ENCODE measurements at places on chromosomes 7 and 10.
A peak's percentile ranks its signal among the peaks of the same experiment; 100 is the strongest.

DNA sequence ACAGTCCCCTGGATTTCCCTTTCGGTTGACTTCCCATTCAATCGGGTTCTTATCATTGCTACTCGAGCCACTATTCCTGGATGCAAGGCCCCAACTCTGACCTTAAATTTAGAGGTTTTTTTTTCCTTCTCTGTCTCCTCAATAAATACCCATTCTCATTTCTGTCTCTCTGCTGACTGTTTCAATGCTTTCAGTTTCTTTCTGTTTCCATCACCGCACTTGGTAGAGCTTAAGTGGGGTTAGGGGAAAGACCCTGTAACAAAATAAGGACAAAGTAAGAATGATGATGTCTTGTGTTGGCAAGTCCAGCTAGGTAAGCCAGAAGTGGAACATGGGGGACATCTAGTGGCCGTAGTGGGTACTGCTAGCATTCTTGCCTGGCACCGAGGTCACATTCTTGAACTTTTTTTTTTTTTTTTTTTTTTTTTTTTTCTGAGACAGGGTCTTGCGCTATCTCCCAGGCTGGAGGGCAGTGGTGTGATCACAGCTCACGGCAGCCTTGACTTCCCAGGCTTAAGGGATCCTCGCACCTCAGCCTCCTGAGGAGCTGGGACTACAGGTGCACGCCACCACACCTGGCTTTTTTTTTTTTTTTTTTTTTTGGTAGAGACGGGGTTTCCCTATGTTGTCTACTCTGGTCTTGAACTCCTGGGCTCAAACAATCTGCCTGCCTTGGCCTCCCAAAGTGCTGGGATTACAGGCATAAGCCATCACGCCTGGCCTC is 40.3 kb downstream of the ZC3HC1 start:
- DNase-seq: peak; percentile 83

DNA sequence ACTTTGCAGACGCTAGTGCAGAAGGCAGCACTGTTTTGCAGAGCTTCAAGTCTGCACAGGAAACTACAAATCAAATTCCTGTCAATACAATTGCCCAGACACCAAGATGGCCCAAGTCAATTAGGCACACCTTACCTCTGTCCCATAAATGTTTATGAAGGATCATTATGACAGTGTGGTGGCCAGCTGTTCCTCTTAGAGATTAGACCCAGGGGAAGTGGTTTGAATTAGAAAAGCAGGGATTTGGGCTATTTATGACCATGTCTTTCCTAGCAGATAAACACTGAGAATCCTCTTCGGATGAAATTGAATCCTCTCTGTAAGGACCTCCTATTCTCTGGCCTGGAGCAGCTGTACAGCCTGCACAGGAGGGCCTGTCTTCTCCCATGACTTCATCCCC is 9.9 kb upstream of the NEUROG3 start:
- DNase-seq: no peak

- no peak for DNase-seq
These were observed 23.8 kb downstream of the C10orf105 start for GRCh38 chr10:71695502-71696476.

DNA sequence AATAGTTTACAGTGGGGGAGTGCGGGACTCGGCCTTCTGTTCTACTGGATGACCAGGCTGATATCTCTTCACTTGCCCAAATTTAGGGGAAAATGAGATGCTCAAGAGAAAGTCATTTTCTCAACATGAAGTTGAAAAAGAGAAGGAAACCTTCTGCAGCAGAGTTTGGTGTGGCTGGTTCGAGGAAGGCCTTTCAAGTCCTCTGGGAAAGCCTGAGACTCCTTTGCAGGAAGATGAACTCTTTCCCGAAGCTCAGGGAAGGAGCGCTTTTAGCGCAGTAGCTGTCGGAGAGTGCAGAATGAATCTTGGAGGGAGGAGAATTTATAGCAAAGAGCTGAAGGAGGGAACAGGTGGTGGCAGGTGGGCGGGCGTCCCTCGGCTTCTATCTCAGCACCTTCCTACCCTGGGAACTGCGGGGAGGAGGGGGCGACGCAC is at the start of gene ATOH7:
Gene ATOH7 (minus strand): TSS at position 297 of the 435 bp plus-strand sequence. CDS start 436 bp downstream, outside the sequence.
- no peak for DNase-seq

- DNase-seq: no peak
These were observed 54.4 kb downstream of the SH3PXD2A start for GRCh38 chr10:103800789-103801540.

DNA sequence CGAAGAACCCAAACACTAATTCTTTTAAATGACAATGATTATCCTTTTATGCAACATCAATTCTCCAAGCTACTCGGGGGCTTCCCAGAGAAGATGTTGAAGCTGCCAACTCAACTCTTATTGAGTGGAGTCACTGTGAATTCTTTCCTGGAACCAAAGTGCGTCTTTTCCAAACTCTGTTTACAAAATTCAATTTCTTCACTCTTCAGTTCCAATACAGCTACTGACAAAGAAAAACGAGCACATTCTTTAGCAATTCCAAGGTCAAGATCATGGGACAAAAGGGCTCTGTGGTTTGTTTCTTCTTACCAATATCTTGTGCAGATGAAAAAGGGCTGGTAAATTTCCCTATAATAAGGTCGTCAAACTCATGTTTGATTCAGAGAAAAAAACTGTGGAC is 74.2 kb downstream of the FAS start:
- no peak for DNase-seq

GRCh38 chr10:92238054-92238585 is 52.8 kb downstream of the CPEB3 start:
- no peak for DNase-seq

- DNase-seq: no peak
These were observed 11.1 kb downstream of the HOXA4 start for GRCh38 chr7:27119412-27119911.

DNA sequence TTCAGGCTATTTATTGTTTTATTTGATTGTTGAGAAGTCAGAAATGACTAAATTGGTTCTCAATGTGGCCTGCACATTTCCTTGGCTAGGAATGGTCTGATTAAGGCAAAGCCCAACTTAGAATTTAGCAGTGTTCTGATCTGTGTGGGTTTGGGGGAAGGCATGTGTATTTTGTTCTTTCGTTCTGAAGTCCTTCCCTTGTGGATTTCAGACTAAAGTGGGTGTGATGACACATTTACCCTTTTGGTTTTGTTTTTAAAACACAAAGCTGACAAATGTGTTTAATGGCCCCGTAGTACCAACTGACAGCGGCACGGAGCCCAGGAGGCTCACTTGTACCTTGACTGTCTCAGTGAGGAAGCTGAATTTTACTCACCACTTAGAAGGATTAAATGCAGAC is 452.3 kb upstream of the GALNT17 start:
- no peak for DNase-seq

GRCh38 chr10:8674230-8674629 is 619.7 kb downstream of the GATA3 start:
- DNase-seq: no peak

- no peak for DNase-seq
These were observed 73.3 kb upstream of the FRMD4A start for GRCh38 chr10:14403881-14404623.

DNA sequence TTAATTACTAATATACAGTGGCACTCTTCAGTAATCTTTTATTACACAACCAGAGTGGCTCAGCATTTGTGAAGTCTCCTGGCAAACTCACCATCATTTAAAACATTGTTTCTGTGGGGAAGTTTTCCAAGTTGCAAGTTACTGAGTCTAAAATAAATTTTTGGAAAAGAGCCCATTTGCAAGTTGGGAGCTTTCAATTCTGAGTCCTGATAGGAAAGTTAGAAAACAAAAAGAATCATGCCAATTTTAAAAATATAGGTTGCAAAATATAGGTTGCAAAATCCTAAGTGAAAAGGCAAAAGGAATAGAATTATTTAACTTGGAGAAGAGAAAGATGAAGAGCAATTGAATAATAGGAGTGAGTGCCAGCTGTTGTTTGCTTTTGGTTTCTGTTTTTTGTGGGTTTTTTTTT is 378.8 kb upstream of the C7orf33 start:
- DNase-seq: no peak

DNA sequence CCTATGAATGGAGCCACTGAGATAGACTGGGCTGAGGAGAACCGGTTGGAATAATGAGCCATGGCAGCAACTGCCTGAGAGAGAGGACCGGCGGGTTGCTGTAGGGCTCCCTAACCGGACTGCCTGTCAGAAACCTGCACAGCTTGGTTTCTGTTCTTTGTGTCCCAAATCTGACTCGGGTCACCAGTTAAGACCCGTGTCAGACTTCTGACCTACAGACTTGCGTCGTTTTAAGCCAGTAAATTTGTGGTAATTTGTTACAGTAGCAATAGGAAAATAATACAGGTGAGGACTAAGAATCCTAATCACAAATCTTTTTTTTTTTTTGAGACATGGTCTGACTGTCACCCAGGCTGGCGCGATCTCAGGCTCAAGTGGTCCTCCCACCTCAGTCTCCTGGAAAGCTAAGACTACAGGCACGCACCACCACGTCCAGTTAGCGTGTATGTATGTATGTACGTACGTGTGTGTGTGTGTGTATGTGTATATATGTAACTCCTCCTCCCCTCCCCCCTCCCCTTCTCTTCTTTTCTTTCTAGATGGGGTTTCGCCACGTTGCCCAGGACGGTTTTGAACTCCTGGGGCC is 672 bp upstream of the DDX56 start:
- no peak for DNase-seq

GRCh38 chr10:93074147-93074596 is 479 bp downstream of the CYP26A1 start:
- DNase-seq: peak; percentile 50

DNA sequence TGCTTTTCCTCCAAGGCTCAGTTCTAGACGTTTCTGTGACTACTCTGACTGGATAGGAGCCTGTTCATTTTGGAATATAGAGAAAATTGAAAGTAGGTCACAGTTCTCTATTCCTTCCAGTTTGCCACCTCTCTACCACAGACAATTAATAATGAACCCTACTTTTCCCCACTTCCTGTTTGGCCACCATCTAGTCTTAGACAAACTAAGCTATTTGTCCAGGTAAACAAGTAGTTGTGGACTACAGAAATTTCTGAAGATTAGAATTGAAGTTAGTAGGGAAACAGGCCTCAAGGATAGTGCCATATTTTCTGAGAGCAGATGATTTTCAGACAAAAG is 87.0 kb downstream of the AUTS2 start:
- DNase-seq: no peak

GRCh38 chr10:10831085-10831484 is 186.6 kb upstream of the CELF2 start:
- no peak for DNase-seq

GRCh38 chr10:13740461-13740860 is 153.7 kb downstream of the PRPF18 start:
- DNase-seq: no peak

GRCh38 chr7:132422502-132423111 is 153.7 kb downstream of the PLXNA4 start:
- DNase-seq: no peak

DNA sequence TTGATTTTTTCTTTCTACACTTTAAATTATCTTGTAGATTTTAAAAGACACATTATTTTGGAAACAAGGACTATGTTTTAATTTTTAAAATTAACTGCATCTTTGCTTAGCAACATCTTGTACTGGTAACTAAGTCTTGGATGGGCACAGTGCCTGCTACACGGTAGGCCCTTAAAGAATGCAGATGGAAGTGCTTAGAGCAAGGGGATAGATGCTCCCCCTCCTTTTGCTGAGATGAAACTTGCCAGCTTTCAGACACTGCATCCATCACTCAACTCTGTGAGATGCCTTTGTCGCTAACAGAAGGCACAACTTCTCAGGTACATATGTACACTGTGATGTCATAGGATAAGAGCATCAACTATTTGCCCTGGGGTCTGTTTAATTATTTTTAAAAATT is 103.9 kb downstream of the LRRC18 start:
- no peak for DNase-seq

GRCh38 chr7:130148561-130148960 is 56.6 kb downstream of the TMEM209 start:
- DNase-seq: no peak

GRCh38 chr10:51004776-51005175 is 69.5 kb upstream of the PRKG1 start:
- DNase-seq: no peak

Data from germinal center (tissue), 1 donor.